ENCODE measurements at places on chromosomes 3 and 15. TPM values are rescaled to one million over a fixed set of nuclear protein-coding genes. Genes with fewer than 3 reads are reported as not detected.

Gene RAP2B
- 11.2 TPM for total RNA-seq

- H3K36me3 ChIP-seq = no peaks in the 10 kb centered on the region
- H3K27ac ChIP-seq = peak overlapping the region; percentile 96
- no peaks in the 10 kb centered on the region for H3K27me3 ChIP-seq
- peaks cover 58% of the 10 kb centered on the region for H3K4me1 ChIP-seq
Observed at GRCh38 chr3:99877031-99877579, 59.4 kb downstream of the CMSS1 start.

DNA sequence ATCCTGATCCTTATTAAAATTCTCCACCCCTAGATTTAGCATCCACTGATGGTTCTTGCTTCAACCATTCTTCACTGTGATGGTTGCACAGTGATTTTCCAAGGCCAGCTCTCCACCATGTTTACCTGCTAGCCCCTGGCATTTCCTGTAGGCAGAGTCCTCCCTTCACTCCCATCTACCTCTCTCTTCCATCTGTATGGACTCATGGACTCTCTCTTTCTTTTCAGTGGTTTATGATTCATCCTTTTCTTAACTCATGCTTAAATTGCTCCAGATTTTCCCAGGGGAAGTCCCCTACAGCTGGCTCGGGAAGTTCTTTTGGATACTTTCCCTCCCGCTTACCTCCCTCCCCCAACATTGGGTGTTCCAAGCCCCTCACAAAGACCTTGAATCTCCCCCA, 18.7 kb downstream of the TGM4 start:
- no peak overlapping the region for H3K27ac ChIP-seq
- no peaks in the 10 kb centered on the region for H3K36me3 ChIP-seq
- DNase-seq = no peak

Gene ACKR4
- total RNA-seq = 0.42 TPM
